ENCODE measurements at places on chromosomes 5 and 9.

GRCh38 chr9:78236551-78236910 is 656 bp downstream of the CEP78 start:
- DNase-seq = no peak

GRCh38 chr5:111618623-111619271 is 106.4 kb upstream of the STARD4 start:
- DNase-seq = no peak

DNA sequence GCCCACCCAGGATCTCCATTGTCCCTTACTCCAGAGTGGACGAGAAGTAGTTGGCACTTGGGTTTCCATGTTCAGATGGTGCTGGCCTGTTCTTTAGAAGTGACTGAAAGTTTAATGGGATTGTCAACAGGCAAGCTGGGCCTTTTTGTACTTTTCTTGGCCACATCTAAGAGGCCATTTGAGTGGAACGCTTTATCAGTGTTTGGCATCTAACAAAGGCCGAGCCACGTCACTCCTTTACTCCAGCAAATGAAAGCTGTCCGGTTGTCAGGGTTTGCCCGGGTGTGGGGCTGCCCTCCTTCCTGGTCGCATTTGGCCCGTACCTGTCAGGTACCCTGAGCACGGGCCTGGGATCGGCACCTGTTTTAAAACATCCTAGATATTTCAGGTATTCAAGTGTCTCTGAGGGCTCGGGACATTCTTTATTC is 71.5 kb downstream of the RCL1 start:
- no peak for DNase-seq

- no peak for DNase-seq
Observed at GRCh38 chr5:11704916-11705315, 199.3 kb downstream of the CTNND2 start.

DNA sequence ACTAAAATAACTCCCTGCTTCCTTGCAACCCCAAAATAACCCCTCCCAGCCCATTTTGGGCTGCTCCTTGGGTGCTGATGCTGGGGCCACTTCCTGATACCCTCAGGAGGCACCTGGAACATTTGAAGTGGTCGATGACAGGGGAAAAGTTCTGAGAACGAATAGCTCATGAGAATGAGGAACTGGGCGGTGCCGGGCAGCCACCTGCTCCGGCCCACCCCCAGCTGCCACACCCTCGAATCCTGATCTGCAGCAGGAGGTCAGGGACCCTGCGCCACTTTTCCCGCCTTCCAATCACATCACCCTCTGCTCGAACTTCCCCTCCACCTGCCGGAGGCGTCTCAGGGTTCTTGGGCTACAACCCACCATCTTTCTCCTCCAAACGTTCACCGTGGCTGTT is 19.7 kb downstream of the HRH2 start:
- DNase-seq = no peak

DNA sequence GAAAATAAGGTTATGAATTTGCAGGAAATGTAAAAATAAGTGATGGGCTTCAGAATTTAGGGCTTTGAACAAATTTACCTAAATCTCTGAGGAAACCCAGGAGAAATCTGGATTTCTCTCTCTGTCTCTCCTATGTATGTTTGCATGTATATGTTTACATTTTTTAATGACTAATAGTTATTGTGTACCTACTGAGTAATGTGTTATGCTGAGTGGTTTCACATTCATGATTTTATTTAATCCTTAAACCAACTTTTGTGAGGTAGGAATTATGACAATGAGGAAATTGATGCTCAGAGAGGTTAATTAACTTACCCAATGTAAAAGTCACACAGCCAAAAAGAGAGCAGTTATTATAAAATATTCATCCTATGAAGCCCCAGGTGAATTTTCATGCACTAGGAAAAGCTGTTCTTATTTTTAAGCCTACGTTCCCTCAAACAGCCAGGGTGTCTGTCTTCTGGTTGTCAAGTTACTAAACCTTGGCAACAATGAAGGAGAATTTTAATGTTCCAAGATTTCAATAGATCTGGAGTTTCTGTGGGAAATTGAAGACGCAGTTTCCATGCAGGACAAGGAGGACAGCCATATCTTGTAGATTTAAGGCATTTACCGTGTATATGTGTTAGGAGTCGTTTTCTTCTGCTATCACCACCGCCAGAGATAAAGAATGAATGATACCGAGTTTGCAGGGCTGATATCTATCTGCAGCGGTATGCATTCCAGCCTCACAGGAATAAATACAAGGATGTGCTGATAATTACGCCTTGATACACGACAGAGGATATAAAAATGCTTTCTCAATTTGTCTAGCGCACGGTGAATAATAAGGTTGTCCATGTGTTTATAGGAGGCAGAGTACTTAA is 484.8 kb downstream of the ZSWIM6 start:
- no peak for DNase-seq

GRCh38 chr9:2418619-2419018 is 203.0 kb upstream of the VLDLR start:
- no peak for DNase-seq

DNA sequence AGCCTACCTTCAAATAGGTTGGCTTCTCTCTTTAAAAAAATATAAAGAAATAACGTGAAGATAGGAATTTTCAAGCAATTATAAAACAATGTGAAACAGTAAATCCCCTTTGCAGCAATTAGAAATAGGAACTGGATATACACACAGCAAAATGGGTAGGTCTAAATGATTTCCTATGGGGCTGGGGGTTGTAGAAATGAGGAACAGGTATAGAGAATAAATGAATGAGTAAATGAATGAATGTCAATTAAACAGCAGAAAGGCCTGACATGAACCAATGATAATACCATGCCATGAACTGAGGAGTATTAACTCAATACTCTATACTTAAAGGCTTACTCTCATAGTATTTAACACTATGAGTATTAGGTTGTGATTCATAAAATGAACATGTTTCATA is 21.6 kb downstream of the SSBP2 start:
- no peak for DNase-seq

- no peak for DNase-seq
Observed at GRCh38 chr5:141095263-141095641, 837 bp downstream of the PCDHB2 start.

DNA sequence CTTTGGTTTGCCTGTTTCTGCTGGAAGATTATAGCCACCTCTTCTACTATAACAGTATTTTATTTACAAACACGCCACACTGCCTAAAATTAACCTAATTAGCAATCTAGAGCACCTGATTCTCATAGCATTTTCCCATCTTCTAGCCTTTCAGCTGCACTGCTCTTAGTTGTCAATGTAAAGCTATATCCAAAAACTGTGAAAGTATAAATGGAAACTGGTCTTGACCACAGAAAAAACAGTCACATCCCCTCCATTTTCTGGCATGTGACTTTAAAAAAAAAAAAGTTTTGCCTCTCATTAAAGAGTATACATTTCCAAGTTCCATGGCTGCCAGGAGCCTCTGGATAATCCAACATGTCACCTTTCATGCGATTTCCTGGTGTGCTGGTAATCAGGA is 287.8 kb downstream of the DTWD2 start:
- no peak for DNase-seq

- DNase-seq = no peak
Observed at GRCh38 chr5:111680737-111681413, 76.1 kb downstream of the NREP start.

GRCh38 chr9:70677055-70677735 is 262.7 kb upstream of the KLF9 start:
- DNase-seq = no peak

DNA sequence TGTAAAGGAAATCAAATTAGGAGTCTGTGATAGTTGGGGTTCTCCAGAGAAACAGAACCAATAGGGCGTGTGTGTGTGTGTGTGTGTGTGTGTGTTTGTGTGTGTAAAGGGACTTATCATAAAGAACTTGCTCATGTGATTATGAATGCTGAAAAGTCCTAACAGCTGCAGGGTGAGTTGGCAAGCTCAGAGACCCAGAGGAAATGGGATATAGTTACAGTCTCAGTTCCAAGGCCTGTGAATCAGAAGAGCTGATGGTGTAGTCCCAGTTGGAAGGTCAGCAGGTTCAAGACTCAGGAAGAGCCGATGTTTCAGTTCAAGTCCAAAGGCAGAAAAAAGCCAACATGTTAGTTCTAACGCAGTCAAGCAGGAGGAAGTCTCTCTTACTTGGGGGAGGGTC is 214.2 kb downstream of the ELAVL2 start:
- DNase-seq = no peak

DNA sequence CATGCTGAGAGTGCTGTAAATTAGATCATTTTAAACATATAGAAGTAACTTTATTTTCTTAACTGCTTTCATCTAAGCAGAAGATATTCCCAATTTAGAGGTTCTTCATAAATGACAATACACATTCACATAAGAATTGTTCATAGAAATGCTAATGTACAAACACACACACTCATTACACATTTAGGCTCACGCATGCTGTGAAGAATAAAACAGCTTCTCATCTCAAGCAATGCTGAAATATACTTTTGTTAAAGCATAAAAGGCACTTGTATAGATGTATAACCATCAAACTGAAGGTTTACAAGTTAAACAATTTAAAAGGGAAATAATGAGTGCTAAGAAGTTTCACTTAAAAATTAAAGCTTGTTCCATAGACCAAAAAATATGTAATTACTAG is 18.1 kb upstream of the FTMT start:
- DNase-seq = no peak

DNA sequence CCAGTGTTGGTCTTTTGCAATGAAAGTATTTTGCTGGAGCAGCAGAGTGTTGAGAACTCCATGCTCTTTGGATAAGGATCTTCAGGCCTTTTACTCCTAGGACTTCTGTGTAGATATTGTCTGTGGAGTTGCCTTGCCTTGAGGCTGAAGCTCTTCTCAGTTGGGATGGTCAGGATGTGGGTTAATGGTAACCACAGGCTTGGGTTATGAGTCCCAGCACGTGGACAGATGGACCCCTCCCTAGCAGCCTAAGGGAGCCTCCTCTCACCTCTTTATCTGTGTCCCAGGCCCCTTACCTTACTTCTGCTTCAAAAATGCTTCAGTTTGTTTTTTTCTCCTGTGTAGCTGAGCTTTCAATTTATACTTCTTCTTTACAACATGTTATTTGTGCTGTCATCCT is 109.9 kb downstream of the MEGF10 start:
- no peak for DNase-seq

DNA sequence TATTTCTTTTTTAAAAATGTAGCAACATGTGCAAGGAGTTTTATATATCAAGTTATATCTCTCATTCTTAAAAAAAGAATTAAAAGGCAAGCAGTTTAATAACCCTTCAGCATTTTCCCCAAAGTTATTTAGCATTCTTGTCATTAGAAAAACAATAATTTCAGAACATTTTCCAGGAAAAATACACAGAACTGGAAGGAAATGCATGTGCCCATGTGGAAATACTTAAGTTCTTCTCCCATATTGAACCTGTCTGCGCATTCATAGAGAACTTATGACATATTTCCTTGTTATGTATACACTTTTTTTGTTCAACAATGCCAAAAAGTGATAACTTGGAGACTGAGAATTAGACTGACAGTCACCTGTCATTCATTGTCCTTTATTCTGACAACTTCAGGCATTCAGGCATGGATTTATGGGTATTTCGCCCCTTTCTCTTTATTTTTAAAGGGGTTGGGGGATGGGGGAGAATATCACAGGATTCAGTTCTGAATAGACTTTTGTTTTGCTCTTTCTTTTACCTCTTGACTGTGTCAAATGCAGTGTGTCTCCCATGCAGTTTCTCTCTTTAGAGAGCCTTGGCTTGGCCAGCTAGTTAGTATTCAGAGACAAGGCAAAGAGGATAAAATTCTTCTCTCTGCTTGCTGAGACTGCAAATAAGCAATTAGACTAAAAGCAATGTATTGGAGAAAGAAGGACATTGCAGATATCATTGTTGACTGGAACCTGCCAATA is 701.0 kb downstream of the NR2F1-AS1 start:
- DNase-seq = no peak

DNA sequence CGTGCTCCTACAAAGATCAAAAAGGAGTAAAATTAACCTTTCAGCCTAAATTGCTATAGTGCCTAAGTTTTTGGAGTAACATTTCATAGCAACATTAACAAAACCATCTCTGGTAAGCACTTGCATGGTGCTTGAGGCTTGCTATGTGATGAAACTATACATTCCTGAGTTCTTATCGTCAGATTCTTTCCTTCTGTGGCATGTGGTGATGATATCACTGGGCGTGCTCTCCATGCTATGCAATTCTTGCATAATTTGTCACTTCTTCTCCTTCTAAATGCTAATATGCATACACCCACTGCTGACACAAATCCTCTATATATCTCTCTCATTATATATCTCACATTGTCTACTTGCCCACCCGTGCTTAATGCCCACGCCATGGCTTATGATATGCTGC is 2019.9 kb downstream of the MAT2B start:
- no peak for DNase-seq

DNA sequence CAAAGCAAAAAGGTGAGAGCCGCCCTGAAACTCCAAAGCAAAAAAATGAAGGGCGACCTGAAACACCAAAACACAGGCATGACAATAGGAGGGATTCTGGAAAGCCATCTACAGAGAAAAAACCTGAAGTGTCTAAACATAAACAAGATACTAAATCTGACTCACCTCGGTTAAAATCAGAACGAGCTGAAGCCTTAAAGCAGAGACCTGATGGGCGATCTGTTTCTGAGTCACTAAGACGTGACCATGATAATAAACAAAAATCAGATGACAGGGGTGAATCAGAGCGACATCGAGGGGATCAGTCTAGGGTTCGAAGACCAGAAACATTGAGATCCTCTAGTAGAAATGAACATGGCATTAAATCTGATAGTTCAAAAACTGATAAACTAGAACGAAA is 108.8 kb downstream of the NIPBL start:
- DNase-seq = no peak

DNA sequence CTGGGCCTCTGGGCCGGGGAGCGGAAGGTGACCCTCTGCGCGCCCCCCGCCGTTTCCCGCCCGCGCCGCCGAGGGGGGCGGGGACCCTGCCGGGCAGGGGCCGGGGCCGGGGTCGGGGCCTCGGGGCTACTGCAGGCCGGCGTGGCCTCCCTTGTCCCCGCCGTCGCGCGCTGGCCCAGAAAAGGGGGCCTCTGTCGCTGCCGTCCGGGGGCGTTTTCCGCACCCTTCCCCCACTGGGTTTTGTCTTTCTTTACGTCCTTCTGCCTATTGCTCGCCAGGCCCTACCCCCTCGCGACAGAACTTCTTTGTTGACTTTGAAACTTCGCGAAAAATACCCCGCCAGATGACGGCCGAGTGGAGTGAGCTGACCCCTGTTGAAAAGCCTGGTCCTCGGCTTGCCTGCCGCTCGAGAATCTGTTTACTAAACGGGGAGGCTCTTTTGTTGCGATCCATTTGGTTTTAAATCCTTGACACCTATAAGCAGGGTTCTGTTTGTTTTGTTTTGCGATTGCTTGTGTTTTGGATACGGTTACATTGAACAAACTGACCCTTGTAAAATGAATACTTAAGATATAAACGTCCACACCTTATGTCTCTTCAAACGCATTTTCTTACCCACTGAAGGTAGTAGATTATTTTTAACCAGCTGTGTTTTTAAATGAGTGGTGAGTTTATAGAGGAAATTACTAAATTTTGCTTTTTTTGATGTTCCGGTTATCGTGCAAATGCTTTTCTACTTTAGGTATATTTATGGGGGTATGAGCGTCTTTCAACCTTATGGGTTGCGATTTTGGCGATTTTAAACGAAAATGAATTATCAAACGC is 765 bp downstream of the MARCHF6 start:
- DNase-seq = peak; percentile 20
